ENCODE measurements at places on chromosomes 7 and 10.
A peak's percentile ranks its signal among the peaks of the same experiment; 100 is the strongest.

GRCh38 chr10:81873932-81874816, 820 bp upstream of the NRG3 start:
- DNase-seq = peak; percentile 2

DNA sequence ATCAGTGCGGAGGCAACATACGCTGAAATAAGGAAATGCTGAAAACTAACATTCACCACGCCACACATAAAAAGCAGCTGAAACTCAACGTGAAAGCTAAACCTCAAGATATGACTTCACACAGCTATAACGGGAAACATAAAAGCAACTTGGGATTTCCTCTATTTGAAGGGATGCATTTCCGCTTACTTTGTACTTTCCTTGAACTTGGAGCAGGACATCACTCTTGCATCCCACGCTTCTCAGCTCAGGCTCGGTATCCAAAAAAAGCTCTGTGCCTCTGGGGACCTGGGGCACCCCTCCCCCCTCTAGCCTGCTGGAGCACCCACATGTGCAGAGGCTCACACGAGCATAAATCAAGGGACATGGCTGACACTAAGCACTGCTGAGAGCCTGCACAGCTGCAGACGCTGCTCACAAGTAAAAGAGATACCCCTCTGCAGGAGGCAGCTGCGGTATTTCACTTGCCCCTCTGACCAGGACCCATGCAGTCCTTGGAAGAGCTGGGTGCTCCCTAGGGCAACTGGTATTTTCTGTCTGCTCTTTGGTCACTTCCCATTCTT, 34.2 kb downstream of the PARD3 start:
- DNase-seq = peak; percentile 2

GRCh38 chr10:75720157-75720556, 288.7 kb downstream of the LRMDA start:
- no peak for DNase-seq

- DNase-seq = no peak
Measured at GRCh38 chr10:31604096-31604495, 285.1 kb downstream of the ZEB1 start.

DNA sequence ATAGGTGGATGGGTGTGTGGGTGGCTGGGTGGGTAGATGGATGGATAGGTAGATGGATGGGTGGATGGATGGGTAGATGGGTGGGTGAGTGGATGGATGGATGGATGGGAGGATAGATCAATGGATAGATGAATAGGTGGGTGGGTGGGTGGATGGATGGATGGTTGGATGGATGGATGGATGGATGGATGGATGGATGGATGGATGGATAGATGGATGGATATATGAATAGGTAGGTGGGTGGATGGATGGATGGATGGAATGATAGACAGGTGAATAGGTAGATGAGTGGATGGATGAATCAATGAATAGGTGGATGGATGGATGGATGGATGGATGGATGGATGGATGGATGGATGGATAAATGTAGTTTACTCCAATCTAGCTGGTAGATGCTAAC, 52.7 kb downstream of the FRMPD2 start:
- no peak for DNase-seq

DNA sequence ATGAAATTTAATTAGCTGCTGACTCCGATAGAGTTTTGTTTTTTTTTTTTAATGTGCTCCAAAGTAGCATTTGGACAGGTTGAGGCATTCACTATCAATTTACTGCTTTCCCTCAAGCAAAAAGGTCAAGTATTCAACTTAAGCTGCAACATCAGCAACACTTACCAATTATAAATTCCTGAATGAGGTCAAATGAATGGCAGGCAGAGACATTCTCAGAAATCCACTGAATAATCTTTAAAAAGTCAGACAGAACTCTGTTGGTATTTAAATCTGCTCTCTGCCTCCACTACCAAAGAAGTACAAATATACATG, 62.8 kb downstream of the GSAP start:
- no peak for DNase-seq

DNA sequence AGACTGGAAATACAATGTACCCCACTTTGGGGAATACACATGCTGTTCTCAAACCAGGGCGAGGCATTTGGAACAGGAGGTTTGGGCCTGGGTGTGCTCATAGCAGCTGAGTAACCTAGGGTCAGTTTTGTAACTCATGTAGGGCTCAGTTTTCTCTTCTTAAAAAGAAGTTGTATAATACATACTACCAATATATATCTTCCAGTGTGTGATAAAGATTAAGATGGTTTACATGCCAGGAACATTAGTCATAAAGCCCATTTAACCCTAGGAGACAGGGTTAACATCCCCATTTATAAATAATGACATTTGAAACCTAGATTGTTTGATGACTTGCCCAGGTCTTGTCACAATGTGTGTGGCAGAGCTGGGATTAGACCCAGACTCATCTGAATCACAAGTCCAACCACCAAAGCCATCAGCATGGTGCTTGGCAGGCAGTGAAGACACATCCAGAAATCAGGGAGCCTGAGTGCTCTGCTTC, 6.0 kb downstream of the AKR1B10 start:
- no peak for DNase-seq

DNA sequence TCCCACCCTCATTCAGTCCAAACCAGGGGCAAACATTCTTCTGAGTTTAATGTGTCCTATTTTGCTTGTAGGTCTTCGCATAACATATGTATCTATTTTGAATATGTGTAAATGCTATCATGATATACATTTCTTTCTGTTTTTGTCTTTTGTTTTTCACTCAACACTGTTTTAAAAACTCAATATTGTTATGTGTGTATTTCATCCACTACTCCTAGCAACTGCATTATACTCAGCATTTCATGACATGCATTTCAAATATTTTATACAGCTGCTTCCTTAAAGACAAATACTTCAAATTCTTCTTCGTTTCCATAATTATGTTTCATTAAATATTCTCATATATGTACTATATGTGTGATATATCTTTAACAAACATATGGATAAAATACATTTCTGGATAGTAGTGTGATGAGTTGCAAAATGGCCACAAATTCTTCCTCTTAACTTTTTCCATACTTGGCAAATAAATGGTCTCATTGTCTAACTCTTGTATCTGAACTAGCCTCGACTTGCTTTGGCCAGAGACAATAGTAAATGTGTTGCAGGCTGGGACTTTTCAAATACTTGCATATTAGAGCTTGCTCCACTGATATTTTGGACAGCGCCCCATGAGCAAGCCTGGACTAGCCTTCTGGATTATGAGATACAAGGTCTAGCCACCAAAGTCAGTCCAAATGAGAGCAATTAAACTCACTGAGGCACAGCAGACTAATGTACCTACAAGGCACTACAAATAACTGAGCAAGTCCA, 539.7 kb upstream of the KCND2 start:
- no peak for DNase-seq

GRCh38 chr10:70578371-70578947, 24.1 kb downstream of the PRF1 start:
- peak; percentile 92 for DNase-seq

GRCh38 chr7:122724366-122724765, 21.6 kb upstream of the RNF148 start:
- DNase-seq = no peak

DNA sequence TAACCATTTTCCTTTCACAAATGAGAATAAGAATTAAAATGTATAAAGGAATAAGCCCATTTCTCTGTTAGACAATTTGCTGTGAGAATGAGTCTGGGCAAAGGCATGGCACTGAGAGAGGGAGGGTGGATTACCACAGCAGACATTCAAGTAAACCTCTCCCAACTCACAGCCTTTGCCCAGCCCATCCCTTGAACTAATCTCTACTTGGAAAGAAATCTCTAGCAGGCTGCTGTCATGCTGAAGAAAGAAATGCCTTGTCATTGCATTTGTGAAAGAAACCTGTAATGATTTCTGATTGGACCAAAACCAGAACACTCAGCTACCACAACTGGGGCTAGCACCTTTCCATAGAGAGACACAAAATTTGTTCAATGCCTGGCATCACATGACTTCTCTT, 39.2 kb downstream of the CH25H start:
- DNase-seq = no peak
